IPS-NIHi11 (cell line): ENCODE measurements at places on chromosomes 16 and 17.

- DNase-seq, result peak; percentile 93
Observed at GRCh38 chr17:42179911-42180410, 981 bp downstream of the KCNH4 start.

- DNase-seq, result no peak
Observed at GRCh38 chr16:73354434-73354833, 306.5 kb upstream of the ZFHX3 start.

GRCh38 chr16:17420816-17421215, 49.9 kb downstream of the XYLT1 start:
- no peak for DNase-seq

DNA sequence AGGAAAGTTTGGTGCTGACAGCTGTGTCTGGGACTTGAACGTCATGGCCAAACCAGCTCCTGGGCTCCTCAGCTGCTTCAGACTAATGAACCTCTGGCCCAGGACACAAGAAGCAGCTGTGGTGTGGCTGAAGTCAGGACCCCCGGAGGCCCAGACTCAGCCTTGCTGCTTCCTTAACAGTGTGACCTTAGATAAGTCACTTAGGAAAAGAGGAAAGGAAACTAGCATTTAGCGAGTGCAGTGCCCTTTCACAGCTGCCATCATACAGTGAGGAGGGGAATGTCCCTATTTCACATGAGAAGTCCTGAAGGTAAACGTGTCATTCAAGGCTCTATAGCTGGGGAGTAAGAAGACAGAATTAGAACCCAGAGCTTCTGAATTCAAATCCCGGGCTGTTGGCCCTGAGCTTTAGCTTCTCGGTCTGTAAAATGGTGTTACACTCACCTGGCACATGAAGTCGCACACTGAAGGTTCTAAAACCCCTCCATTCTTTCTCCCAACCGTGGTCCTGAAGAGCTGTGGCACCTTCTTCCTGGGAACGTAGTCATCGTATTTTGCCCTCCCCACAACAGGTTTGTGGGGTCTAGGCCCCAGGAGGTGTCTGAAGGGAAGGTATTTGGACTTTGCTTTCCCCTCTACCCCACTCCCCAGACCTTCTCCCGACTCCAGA, 910 bp upstream of the RAMP2 start:
- no peak for DNase-seq

DNA sequence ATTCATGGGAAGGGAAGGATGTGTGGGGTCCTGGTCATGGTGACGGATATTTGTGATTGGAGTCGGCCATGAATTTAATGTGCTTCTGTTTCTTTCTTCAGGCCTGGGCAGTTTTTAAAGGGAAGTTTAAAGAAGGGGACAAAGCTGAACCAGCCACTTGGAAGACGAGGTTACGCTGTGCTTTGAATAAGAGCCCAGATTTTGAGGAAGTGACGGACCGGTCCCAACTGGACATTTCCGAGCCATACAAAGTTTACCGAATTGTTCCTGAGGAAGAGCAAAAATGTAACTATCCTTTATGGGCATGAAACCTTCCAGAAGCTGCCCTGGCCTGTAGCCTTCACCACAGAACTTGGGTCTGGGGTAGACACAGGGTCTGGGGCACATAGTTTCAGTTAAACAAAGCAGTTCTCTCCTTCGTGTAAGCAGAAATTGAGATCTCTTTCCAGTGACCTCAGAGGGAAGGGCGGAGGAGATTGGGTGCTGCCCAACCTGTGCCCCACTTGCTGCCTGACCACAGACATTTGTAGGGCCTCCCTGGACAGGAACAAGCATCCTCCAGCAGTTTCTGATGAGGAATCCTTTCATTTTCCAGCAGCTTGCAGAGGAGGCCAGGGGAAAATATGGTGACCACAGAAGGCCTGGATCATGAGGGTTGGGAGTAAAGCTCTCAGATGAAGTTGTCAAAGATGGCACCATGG, 10.1 kb downstream of the IRF8 start:
- no peak for DNase-seq

- DNase-seq, result no peak
Observed at GRCh38 chr16:69839240-69839688, 77.1 kb downstream of the WWP2 start.
